Fibroblast of mammary gland (primary cell): ENCODE measurements at places on chromosomes 5 and 9.

DNA sequence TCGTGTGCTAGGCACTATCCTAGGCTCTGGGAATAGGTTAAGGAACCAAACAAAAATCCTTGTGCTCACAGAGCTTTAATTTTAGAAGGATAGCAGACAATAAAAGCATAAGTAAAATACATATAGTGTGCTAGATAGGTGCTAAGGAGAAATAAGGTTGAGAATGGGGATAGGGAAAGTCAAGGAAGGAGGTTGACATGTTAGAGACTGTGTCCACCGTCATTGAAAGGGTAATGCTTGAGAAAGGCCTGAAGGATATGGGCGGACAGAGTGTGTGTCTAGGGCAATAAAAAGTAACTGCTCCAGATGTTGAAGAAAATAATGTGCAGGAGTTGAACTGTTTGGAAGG is 482 bp upstream of the TDRD7 start:
- no peak for DNase-seq

- DNase-seq = no peak
These were observed 500.1 kb upstream of the SGCD start for GRCh38 chr5:155826611-155827507.

GRCh38 chr9:27749838-27750237 is 176.6 kb upstream of the C9orf72 start:
- DNase-seq = no peak

DNA sequence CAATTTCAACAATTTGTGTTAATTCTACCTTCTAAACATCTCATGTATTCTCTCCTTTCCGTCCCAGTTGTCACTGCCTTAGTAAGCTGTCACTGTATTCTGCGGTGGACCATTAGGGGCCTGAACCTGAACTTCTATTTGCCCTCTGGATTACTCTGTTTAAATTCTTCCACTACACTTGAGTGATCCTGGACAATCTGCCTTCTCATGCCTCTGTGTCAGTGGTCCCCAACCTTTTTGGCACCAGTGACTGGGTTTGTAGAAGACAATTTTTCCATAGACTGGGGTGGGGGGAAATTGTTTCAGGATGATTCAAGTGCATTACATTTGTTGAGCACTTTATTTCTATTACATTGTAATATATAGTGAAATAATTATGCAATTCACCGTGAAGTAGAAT is 1157.6 kb upstream of the SEMA6A start:
- DNase-seq = no peak

- DNase-seq = no peak
These were observed 699 bp downstream of the AKNA start for GRCh38 chr9:114386886-114387679.

GRCh38 chr9:104090578-104090977 is 3.5 kb upstream of the SMC2 start:
- no peak for DNase-seq

DNA sequence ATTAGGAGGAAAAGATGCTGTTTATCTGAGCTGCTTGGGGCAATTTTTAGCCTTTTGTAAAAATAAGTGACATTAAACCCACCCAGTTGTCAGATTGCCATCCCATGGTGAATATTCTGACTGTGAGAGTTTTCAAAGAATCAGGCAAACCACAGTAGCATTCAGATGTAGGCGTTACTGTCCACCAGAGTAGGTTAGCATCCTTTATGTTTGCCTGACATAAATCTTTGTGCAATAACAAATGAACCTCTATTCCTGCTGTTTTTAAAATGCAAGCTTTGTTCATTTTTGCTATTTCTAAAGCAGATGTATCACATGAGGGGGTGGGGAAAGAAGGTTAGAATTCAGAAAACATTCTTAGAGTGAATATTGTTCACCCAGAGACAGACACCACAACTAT is 427.8 kb downstream of the CDH9 start:
- DNase-seq = no peak

GRCh38 chr5:108238936-108239887 is 142.7 kb downstream of the FBXL17 start:
- DNase-seq = peak; percentile 10

- DNase-seq = peak; percentile 76
These were observed 673.9 kb upstream of the KLF4 start for GRCh38 chr9:108163321-108164005.

GRCh38 chr5:54476682-54477081 is 21.2 kb downstream of the HSPB3 start:
- no peak for DNase-seq

GRCh38 chr9:87478226-87478992 is 19.3 kb upstream of the DAPK1 start:
- no peak for DNase-seq

DNA sequence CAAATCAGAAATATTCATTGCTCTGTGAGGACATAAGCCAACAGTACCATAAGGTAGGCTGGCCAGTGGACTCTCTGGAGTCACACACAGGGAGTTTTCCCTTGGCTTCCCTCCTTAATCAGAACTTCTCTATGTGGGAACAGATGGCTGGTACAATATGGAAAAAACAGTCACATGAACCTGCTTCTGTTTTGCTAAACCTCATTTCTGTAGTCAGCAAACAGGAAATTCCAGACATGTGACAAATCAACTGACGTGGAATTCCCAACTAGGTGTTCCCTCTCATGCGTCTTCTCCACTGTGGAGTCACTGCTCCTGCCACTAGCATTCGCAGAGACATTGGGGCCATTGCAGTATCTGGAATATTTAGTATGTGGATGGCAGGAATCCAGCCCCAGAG is 617.6 kb downstream of the KIF4B start:
- peak; percentile 3 for DNase-seq
